Stimulated activated CD4-positive, alpha-beta T cell treated with anti-CD3 and anti-CD28 coated beads, Interleukin-2, amount 100 ng/mL, for 4 hours (primary cell): ENCODE measurements at places on chromosomes 3 and 15.
A peak's percentile ranks its signal among the peaks of the same experiment; 100 is the strongest.

- no peak for DNase-seq
Observed at GRCh38 chr3:40258555-40258954, 51.0 kb upstream of the EIF1B start.

DNA sequence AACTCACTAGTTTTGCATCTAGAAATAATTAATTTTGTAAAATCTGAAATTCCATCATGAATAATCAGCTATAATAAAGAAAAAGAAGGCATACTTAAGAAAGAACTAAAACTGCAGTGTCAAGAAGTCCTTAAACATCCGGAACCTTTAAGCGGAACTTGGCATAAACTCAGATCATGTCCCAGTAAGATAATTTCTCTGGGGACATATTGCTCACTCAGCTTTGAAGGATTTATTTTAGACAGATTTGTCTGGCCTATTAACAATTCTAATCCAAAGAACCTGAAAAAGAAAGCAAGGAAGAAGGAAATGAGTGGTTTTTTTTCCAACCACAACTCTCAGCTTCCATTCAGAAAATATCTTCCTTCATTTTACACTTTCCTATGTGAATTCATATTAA lies 850.3 kb downstream of the ROBO1 start:
- DNase-seq = no peak

DNA sequence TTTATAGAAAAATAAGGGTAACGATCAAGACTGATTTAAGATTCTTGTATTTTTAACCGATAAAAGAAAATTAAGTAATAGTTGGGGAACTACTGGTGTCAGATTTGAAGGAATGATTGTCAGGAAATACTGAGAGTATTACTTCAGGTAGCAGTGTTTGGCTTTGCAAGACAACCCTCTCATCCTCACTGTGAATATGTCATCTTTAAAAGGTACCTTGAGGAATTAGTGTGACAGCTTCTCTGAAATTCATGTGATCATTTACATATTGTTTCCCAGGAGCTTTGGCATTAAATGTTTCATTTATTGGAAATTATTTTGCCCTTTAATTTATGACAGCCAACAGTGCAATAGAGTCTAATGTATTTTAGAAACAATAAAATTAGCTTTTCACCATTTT lies 3.3 kb downstream of the CHL1 start:
- no peak for DNase-seq

DNA sequence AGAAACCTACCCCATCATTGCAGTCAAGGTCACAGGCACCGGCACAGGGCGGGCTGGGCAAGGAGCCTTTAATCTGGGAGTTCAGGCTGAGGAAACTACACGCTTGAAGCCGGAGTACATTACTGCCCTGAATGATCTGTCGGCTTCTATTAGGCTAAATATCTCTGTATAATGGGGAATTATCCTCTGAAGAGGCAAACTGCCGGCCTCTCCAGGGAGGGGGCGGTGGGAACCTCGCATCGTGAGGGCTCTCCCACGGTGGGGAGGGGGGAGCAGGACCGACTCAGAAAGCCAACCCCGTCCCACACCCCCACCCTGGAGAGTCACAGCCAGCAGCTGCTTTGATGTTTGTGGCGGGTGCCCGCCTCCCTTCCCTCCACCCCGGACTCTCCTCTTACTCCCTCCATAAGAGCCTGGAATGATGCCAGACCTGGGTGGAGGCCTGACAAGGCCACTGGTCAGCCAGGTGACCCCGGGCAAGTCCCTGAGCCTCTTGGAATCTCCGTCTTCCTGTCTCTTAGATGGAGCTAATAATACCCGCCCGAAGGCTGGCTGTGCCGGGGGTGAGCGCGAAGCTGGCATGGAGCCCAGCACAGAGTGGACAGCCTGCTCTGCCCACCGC lies 63.4 kb upstream of the LINGO1 start:
- no peak for DNase-seq

- no peak for DNase-seq
Observed at GRCh38 chr3:129992781-129993180, 18.3 kb downstream of the TRH start.

DNA sequence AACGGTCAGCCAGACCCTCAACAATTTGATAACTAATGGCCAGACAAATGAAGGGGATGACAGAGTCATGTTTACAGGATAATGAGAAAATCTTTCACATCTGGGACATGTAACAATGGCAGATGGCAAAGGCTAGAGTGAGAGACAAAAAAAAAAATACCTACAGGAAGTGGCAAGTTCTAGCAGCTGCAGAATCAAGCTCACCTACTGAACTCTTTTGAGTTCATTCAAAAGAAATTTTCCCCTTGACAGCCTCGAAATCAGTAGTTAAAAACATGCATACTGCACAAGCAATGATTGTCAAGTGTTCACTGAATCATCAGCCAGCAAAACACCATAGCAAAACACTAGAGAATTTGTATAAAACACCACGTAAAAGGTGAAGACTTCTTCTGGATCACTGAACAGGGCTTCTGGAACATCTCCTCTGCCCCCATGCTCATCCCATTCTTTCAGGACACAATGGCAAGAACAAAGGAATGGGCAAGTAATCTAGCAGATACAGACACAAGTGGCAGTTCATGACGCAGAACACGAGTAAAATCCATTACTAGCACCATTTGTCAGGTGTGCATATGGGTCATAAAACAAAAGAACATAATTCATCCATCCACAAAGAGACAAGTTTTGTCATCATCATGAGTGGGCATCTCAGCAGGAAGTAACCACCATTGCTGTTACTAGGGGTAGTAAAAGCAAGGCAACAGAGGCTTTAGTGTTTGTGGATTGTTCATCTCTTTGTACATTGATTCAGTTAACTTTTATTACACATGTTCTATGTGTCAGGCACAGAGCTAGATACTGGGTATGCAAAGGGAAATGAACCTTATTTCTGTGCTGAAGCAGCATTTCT lies 13.8 kb upstream of the KCNMB2 start:
- DNase-seq = no peak

GRCh38 chr3:133927540-133928066 lies 31.9 kb upstream of the RAB6B start:
- DNase-seq = peak; percentile 81

GRCh38 chr15:101698314-101698713 lies 26.0 kb downstream of the TARS3 start:
- DNase-seq = no peak

DNA sequence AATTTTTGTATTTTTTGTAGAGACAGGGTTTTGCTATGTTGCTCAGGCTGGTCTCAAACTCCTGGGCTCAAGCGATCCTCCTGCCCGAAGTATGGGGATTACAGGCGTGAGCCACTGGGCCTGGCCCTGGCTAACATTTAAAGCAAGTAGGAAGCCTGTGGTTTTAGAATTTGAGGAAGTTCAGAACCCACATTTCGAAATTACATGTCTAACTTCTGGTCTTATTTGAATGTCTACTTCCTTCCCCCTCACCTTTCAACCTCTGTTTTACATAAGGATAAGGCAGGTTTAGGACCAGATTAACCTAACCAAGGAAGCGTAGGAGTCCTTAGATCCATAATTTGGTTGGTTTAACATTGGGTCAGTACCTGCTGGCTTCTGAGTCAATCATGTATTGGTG lies 120.5 kb upstream of the PROK2 start:
- no peak for DNase-seq

DNA sequence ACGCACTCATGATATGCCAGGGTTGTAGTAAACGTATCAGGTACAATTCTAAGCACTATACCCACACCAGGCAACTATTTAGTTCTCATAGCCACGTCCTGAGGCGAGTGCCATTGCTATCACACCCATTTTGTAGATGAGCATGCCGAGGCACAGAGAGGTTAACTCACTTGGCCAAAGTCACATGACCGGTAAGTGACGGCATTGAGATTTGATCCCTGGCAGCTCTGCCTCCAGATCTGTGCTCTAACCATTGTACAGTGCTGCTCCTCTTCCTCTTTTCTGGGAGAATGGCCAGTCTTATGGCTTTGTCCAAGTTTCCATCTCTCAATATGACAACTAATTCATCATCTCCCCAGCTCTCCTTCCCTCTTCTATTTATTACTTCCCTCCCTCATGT lies 18.9 kb upstream of the ATP2B2 start:
- DNase-seq = no peak

DNA sequence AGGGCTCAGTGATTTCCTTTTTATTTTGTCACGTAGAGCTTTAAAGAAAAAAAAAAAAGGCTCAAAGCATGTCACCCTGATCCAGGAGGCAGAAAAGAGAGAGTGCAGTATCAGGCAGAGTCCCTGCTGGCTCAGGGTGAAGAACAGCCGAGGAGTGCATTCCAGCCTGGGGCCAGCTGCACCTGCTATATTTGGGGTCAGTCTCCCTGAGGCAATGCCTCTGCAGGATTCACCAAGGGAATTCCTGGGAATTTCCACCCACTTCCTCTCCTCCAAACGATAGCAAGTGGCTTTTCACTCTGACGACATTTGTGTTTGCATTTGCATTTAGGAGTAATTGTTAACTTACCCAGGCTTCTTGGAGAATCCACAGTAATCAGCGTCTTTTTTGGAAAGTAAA lies 202.9 kb upstream of the CTNNB1 start:
- DNase-seq = no peak

DNA sequence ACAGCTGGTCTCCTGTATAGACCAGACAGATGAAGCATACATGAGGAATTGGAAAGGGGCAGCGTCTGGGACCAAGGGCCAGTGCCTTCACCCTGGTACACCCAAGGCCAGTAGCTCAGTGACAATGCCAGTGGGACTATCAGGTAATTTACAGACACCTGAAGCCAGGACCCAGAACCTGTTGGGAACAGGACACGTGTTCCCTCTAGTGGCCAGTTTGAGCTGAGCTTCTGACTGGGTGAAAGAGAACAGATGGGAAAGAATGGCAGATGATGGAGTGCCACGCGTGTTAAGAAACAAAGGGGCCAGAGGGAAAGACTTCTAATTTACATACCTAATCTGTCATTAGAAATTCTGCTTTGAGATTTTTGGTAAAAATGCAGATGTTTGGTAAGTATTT lies 5.1 kb upstream of the SLC25A38 start:
- peak; percentile 42 for DNase-seq

GRCh38 chr15:59553879-59554735 lies 57.5 kb upstream of the GCNT3 start:
- no peak for DNase-seq

DNA sequence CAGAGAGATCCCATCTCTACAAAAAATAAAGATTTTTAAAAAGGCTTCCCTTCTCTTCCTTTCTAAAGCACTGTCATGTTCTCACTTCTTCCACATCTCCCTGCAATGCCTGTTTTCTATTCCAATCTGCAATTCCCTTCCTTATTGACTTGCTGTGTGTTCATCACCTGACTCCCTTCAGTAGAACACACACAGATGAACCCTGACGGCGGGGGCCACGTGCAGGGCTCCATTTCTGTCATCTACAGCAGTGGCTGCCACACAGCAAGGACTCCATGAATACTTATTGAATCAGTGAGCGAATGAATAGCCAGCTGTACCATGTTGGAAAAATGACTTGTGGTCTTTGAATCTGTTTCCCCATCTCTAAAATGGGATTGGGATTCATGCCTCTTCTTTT lies 26.1 kb downstream of the BHLHE40 start:
- DNase-seq = no peak

GRCh38 chr3:23312866-23313265 lies 109.7 kb downstream of the UBE2E2 start:
- DNase-seq = no peak

DNA sequence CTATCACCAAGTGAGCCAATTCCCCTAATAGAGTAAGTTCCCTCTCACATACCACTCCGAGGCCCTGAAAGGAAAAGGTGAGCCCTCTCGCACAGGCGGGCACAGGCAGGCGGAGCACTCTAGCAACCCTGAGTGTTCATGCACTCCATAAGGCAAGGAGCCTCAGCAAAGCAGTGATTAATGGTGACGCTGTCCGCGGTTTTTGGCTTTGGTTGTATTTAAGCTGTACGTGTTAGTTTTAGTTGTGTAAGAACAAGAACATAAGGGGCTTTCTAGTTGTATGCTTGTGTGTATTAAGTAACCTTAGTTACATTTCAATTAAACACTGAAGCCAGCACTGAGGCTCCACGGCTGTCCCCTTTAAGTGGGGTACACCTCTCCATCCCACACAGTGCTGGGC lies 33.1 kb downstream of the KLHL25 start:
- no peak for DNase-seq

DNA sequence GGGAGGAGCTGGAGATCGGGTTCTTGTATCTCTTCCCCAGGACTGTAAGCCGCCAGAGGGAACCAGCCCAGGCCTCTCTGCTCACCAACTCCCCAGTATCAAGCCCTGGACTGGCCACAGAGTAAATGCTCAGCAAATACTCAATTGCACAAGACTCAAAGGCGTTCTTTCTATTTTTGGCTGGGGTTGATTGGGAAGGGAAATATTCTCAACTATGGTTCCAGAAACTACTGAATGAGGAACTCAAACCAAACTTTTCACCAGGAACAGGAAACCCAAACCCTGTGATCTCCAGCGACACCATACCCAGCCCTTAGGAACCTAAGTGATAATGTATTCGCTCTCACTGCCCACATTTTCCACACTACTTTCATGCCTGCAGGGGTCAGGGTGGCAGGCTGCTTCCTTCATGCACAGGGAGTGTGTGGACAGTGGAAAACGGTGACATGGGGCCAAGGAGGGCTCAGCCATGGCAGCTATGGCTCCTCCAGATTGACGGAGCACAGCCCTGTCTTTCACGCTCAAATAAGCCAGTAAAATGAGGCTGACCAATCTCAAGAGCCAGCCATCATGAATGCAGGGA lies 124.7 kb upstream of the RAD18 start:
- no peak for DNase-seq

DNA sequence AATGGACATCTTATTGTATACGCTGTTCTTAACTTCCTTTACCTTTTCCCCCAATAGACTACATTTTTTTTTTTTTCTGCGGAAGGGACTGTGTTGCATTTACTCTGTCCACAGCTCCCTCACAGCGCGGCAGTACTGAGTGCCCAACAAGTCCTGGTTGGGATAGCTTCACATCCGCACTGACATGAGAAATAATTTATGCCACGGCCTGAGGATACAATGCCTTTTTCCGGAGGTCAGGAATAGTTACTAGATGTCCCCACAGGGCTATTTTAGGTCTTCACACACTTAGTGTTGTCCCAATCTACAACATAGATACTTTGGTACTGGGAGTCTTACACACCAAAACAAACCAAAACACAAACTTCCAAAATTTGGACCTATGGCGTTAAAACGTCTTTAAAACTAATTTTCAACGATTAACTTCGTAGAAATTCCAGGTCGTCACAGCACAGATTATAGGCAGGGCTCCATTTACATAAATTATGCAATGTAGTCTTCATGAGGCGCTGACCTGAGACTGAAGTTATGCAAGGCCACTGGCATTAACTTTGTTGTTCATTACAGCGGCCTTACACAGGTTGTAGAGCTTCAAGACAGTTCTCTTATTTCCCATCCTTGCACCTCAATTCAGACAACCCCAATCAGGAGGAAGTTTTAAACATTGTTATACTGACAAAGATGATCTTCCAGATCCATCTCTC lies 989 bp upstream of the PPIB start:
- no peak for DNase-seq

GRCh38 chr3:141073580-141073979 lies 22.4 kb downstream of the SPSB4 start:
- DNase-seq = no peak

DNA sequence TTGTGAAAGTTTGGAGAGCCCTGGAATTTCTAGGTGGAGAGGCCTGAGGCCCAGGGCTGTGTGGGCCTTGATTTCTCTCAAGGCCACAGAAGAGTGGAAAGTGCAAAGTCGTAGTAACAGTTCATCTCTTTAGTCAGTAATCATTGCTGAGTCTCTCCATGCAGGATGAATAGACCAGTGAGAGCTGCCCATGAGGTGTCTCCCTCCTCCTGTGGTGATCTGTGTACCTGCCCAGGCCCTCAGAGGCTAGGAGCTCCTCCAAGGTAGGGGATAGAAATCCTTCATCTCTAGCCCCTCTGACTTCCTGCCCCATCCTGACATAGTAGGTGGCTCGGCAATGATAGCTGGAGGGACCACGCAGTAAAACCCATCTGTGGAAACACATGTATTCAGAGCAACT lies 6.8 kb upstream of the IDH3A start:
- DNase-seq = no peak
